ENCODE measurements at places on chromosomes 13 and 19.
A peak's percentile ranks its signal among the peaks of the same experiment; 100 is the strongest.

DNA sequence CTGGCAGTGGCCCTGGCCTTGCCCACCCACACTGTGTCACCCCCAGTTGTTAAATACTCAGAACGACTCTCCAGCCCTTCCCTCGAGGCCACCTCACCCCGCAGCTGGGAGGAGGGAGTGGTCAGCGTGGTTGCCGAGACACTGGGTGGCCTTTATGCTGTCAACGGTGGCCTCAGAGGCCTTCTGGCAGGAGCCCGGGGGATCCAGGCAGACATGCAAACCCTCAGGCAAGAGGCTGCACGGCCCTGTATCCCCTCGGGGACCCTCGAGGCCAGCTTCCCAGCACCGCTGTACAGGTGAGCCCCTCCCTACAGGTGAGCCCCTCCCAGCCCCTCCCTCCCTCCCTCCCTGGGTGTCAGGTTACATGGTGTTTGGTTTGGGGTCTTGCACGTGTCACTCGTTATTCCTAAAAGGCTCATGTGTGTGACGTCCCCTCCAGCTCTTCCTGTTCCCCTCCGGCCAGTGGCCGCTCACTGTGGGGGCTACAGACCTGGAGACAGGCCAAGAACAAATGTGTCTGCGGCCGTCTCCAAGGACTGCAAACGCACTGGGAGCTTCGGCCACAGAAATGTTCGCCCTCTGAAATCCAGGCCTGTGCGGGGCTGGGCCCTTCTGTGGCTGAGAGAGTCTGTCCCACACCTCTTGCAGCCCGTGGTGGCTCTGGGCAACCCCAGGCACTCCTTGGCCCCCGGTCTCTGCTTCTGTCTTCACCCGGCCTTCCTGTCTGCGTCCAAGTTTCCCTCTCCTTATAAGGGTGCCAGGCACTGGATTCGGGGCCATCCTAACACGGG lies at the start of gene TEKTIP1:
TSS of gene TEKTIP1 (plus strand) at position 210 of the 791 bp plus-strand sequence. CDS start at position 214, 4 bp downstream.
- H3K27ac ChIP-seq, result no peak within 1 kb of the TSS
- no peaks in the 10 kb centered on the region for H3K27me3 ChIP-seq
- no peak within 1 kb of the TSS for H3K4me3 ChIP-seq
- no peaks in the 10 kb centered on the region for H3K4me1 ChIP-seq
- DNase-seq, result no peak

- H3K36me3 ChIP-seq, result no peaks in the 10 kb centered on the region
- no peak for DNase-seq
- no peak overlapping the region for H3K4me3 ChIP-seq
- H3K4me1 ChIP-seq, result peaks cover 43% of the 10 kb centered on the region
- no peaks in the 10 kb centered on the region for H3K27me3 ChIP-seq
These were observed 1.4 kb upstream of the HSH2D start for GRCh38 chr19:16142032-16142580.

GRCh38 chr13:23902975-23903905 lies 5.9 kb upstream of the C1QTNF9B start:
- DNase-seq, result no peak
- peaks cover 13% of the 10 kb centered on the region for H3K4me1 ChIP-seq
- H3K27ac ChIP-seq, result no peak overlapping the region
- no peak overlapping the region for H3K4me3 ChIP-seq
- no peaks in the 10 kb centered on the region for H3K27me3 ChIP-seq

DNA sequence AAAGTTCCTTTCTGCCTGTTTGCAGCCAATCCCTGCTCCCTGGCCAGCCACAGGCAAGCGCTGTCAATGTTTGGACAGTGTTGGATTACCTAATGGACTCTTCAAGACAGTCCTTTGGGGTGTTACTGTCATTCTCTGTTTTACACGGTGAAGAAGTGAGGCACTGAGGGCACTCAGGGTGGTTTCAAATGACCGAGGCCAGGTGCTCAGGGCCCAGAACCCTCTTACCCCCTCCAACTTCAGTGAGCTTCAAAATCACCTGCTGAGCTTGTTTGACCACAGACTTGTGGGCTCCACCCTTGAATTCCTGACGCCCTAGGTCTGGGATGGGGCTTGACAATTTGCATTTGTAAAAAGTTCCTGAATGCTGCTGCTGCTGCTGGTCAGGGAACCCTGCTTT lies 97.9 kb downstream of the GGACT start:
- no peak for DNase-seq
- H3K36me3 ChIP-seq, result no peaks in the 10 kb centered on the region

DNA sequence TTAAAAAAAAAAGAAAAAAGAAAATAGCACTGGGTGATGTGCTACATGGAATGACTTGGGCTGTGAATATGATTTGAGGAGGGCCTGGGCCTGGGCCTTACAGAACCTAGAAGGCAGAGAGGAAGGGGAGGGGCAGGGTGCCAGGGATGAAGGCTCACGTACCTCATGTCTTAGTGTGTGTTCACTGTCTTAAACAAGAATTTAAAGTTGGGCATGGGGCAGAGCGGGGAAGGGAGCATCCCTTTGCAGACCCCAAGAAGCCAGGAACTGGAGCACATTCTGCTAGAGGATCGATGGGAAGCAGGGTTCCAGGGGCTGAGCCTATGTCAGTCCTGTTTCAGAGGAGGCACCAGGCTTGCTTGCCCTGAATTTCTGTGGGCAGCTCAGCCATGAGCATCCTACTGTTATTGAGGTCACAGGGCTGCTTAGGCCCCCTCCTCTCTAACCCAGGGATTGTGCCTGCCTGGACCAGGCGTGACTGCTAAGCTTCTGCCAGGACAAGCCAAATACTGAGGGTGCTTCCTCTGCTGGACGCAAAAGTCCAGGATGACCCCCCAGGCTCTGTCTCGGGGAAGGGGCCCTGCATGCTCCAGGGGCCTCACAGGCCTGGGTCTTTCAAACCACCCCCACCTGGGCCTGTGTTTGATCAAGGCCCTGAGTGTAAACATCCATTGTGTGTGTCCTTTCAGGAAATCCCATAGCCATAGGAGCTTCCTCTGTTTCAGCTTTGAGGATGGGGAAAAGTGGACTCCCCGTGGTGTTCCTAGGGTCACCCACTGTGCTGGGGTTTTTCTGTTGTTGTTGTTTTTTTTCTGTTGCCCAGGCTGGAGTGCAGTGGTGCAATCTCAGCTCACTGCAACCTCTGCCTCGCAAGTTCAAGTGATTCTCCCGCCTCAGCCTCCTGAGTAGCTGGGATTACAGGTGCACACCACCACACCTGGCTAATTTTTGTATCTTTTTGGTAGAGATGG lies 4.8 kb downstream of the LSR start:
- no peak overlapping the region for H3K27ac ChIP-seq
- no peaks in the 10 kb centered on the region for H3K4me1 ChIP-seq
- H3K36me3 ChIP-seq, result no peaks in the 10 kb centered on the region
- no peaks in the 10 kb centered on the region for H3K27me3 ChIP-seq
- H3K4me3 ChIP-seq, result no peak overlapping the region
- DNase-seq, result no peak

DNA sequence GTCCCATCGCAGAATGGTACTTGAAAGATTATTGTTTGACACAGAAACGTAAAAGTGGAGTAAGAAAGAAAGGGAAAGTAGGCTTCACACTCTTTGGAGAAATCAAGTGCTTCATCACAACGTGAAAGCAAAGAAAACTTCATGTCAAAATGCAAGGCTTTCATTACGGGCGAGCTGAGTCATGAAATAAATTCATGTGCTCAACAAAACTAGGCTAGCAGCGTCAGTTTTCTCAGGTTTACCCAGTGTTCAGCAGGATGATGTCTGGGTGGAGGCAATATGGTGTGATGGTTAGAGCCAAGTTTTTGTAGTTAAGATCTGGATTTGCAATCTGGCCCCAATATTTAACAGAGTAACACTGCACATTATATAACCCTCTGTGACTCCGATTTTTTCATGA lies 128.0 kb downstream of the TRPC4 start:
- H3K27me3 ChIP-seq, result no peaks in the 10 kb centered on the region
- no peaks in the 10 kb centered on the region for H3K36me3 ChIP-seq
- no peak overlapping the region for H3K27ac ChIP-seq

DNA sequence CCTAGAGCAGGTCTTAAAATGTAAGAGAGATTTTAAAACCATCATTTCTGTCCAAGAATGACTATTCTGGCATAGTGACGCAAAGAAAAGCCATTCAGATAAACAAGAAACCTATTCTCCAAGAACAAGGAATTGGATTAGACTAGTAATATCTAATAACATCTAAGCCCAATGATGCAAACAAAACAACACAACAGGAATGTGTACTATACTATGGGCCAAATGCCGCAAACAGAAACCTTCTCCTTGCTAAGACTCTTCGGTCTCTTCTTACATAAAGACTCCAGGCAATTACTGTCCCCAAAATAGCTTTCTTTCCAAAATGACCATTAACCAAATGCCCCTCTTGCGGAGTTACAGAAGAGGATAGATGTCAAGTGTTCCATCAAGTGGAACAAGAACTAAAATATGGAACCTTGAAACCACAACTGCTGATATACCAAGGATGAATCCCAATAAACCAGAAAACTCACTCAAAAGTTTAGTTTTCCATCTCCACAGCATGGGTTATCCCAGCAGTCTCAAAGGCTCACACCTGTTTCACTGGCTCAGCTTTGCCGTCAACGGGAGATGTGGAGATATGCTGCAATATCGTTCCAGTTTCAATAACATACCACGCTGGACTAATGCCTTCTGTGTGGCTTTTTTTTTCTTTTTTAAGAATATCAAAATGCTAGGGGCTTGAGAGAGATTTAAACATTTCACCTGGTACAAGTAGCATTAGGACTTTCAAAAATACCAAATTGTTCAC lies 76.2 kb downstream of the FOXO1 start:
- peaks cover 85% of the 10 kb centered on the region for H3K4me1 ChIP-seq
- no peaks in the 10 kb centered on the region for H3K27me3 ChIP-seq
- no peak for DNase-seq
- no peaks in the 10 kb centered on the region for H3K36me3 ChIP-seq
- peak overlapping the region; percentile 44 for H3K4me3 ChIP-seq

DNA sequence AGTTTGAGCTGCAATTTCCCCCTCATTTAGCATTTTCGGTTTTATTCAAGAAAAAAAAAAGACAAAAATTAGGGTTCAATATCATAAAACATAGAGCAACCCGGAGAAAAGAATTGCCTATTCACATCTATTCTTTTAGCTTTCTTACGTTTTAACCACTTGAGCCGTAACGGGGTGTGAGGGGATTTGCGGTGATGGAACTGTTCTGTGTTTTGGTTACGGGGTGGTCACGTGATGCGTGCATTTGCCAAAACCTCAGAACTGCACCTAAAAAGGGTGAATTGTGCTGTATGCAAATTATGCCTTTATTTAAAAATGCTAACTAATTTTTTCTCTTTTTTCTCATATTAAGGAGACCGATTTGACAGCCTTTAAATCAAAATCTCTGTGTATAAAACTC lies 22.1 kb downstream of the CLEC11A start:
- H3K4me3 ChIP-seq, result no peak overlapping the region
- no peaks in the 10 kb centered on the region for H3K27me3 ChIP-seq
- peak; percentile 61 for DNase-seq
- no peak overlapping the region for H3K27ac ChIP-seq
- peaks cover 10% of the 10 kb centered on the region for H3K4me1 ChIP-seq

- no peak overlapping the region for H3K4me3 ChIP-seq
- no peaks in the 10 kb centered on the region for H3K36me3 ChIP-seq
- H3K27me3 ChIP-seq, result no peaks in the 10 kb centered on the region
- DNase-seq, result no peak
These were observed 11.8 kb upstream of the CEACAM4 start for GRCh38 chr19:41638641-41639081.

GRCh38 chr19:15136234-15136954 lies 29.2 kb downstream of the SYDE1 start:
- H3K36me3 ChIP-seq, result no peaks in the 10 kb centered on the region
- H3K4me3 ChIP-seq, result no peak overlapping the region
- H3K27ac ChIP-seq, result no peak overlapping the region
- peak; percentile 5 for DNase-seq
